ENCODE measurements at places on chromosomes 4 and X. TPM values are rescaled to one million over a fixed set of nuclear protein-coding genes. Genes with fewer than 3 reads are reported as not detected.

Gene SLC25A5
- 354 TPM for total RNA-seq

Gene DCAF4L1
- 0.36 TPM for total RNA-seq

Gene L1CAM
- 2.1 TPM for total RNA-seq

Gene SPANXN4
- not detected for total RNA-seq

Gene ANK2
- 8.8 TPM for total RNA-seq

Gene AFAP1
- 21.9 TPM for total RNA-seq

Gene NDP
- not detected for total RNA-seq

Gene PDE5A
- 6.5 TPM for total RNA-seq

Gene TAPT1
- total RNA-seq, result 20.2 TPM

Gene GIMD1
- total RNA-seq, result not detected

Gene UGT2B10
- not detected for total RNA-seq

Gene ZC4H2
- 4.1 TPM for total RNA-seq

Gene ENOPH1
- total RNA-seq, result 111 TPM

Gene PLRG1
- total RNA-seq, result 154 TPM

Gene FUNDC2
- total RNA-seq, result 39.5 TPM

Gene F8A3
- total RNA-seq, result 0.34 TPM

Gene GPC4
- total RNA-seq, result 0.34 TPM

Gene TBX22
- not detected for total RNA-seq

Gene LNX1
- 5.1 TPM for total RNA-seq

Gene METTL14
- total RNA-seq, result 20.2 TPM

Gene FAM236A
- total RNA-seq, result not detected

Gene C4orf36
- 1.7 TPM for total RNA-seq
